ENCODE measurements at places on chromosomes 12 and 14.

DNA sequence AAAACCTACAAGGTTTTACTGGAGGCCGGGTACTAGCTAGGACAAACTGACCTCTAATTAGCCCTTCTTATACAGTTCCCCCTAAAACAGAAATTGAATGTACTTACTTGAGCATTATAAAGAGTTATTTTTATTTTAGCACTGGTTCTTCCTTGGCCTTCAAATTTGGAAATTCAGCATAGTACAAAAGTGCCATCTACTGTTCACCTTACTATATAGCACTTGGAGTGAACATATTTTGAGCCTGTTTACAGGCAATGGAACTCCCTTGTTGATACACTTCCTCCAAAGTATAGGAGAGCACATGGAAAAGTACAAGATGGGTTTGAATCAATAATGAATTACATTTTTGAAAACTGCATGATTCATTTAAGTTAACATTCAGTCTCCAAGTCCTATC, 3.9 kb upstream of the POC1B start:
- no peak for DNase-seq

DNA sequence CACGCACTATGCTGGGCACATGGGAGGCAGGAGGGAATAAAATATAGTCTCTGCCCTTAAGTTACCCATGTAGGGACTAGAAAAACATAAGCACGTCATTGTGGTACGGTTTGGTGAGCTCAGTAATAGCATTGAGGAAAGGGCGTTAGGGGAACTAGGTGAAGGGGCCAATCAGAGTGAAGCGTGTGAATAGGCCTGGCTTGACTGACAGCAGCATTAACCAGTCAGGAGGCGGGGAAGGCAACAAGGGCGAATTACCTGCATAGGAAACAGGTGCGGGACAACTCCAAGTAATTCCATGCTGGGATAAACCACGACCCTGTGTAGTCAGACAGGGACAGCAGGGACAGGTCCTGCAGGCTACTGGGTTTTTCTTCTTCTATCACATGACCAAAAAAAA, 107.7 kb downstream of the UNC79 start:
- no peak for DNase-seq

GRCh38 chr12:4820971-4821370, 88.7 kb upstream of the KCNA1 start:
- DNase-seq: no peak

DNA sequence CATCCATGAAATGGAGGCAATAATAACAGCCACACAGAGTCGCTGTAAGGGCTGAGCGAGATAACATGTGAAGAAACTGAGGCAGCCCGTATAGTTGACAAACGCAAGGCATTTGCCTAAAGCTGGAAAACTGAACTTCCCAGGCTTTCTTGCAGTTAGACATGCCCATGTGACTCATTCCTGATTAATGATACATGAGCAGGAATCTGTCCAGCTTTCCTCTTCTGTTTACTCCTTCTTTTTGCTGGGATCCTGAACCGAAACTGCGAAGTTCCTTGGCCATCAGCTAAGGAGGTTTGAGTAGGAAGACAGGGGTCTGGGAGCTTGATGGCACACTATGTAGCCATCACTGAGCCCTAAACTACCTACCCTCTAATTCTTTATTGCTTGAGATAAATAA, 52.2 kb downstream of the ST8SIA1 start:
- DNase-seq: no peak

GRCh38 chr12:105622846-105623736, 292.6 kb downstream of the C12orf75 start:
- no peak for DNase-seq

GRCh38 chr12:46494424-46494823, 121.9 kb upstream of the SLC38A2 start:
- no peak for DNase-seq

GRCh38 chr14:74571901-74572725, 39.9 kb downstream of the LTBP2 start:
- DNase-seq: no peak

GRCh38 chr14:77023001-77023996, 5.2 kb downstream of the IRF2BPL start:
- DNase-seq: no peak

DNA sequence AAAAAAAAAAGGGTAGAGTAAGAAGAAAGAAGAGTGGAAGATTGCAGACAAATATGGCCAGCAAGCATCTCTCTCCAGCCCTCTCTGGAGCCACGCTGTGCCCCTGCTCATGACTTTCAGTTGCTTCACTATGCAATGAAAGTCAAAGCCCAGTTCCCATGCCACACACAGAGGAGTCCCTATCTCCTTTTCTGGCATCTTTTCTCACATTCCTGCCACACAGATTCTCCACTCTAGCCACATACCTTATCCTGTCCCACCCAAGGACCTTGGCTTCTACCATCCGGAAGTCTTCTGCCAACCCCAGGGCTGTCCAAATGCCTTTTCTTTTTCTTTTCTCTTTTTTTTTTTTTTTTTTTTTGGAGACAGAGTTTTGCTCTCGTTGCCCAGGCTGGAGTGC, 39.3 kb upstream of the CAPRIN2 start:
- DNase-seq: no peak

DNA sequence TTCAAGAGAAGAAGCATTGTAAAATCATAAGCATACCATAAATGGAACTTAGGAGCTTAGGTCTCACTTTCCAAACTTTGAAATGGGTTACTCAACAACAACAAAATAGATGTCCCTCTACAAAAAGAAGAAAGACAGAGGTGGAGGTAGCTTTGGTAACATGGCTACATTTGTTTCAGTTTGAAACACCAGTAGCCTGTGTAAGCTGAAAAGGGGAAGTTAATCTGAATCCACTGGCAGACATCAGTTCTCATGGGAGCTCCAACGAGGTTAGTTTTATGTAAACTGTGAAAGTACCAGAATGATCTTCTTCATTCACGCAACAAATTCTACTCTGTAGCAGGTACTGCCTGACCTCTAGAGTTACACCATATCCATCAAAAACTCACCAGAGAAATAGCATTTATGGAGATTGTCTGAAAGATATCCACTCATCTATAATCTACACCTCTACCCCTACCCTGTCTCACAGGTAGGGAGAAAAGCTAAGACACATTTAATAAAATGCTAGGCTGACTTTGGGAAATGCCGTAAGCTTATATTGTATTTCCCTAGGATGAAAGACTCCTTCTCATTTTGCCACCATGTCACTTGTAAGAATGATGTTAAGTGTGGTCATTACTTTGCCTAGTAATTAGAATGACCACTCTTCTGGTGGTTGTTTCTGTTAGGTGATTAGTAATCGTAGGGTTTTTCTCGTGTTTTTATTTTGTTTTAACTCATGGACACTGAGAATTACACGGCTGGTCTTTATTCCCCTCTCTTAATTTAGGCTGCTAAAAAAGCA, 224.1 kb downstream of the ASCL1 start:
- DNase-seq: no peak

- no peak for DNase-seq
Observed at GRCh38 chr12:44000309-44000952, 164.6 kb downstream of the TMEM117 start.

- no peak for DNase-seq
Observed at GRCh38 chr12:43338848-43339526, 213.0 kb downstream of the ADAMTS20 start.

- DNase-seq: no peak
Observed at GRCh38 chr14:52863334-52863700, 71.9 kb upstream of the GNPNAT1 start.

DNA sequence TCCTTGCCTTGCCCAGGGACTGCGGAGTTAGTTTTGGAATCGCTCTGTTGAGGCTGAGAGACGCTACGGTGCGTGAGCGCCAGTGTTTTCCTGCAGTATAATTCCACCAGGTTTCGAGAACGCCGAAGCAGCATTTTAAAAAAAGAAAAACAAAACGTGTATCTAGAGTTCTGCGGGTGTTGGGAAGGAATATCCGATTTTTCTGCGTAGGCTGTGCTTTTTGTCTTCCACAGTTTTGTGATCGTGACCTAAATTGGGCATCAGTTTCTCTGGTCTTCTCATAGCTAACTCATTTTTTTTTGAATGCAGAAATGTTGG, 778 bp downstream of the DNM1L start:
- DNase-seq: no peak

GRCh38 chr12:6542209-6543009, 8.1 kb downstream of the GAPDH start:
- no peak for DNase-seq

GRCh38 chr12:93950311-93950710, 198.1 kb upstream of the PLXNC1 start:
- DNase-seq: no peak
